ENCODE measurements at places on chromosomes 2 and 18.

DNA sequence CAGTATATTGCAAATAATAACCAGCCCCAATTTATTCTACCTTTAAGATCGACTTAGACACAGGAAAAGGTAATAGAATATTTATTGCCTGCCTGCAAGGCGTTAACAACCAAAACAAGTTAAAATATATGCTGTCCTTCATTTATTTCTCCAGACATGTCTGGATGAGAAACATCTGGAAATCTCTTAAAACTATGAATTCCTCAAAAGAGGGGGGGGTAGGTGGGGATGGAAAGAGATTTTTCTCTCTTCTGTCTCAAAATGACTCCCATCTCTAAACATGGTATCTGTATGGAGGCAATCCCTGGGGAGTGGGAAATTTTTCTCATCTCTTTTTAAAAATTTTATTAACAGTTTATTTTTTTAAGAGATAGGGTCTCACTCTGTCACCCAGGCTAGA lies 113.0 kb downstream of the CDH2 start:
- no peak overlapping the region for H3K4me3 ChIP-seq
- no peaks in the 10 kb centered on the region for H3K27me3 ChIP-seq
- no peak for DNase-seq
- H3K36me3 ChIP-seq = no peaks in the 10 kb centered on the region
- H3K27ac ChIP-seq = no peak overlapping the region

DNA sequence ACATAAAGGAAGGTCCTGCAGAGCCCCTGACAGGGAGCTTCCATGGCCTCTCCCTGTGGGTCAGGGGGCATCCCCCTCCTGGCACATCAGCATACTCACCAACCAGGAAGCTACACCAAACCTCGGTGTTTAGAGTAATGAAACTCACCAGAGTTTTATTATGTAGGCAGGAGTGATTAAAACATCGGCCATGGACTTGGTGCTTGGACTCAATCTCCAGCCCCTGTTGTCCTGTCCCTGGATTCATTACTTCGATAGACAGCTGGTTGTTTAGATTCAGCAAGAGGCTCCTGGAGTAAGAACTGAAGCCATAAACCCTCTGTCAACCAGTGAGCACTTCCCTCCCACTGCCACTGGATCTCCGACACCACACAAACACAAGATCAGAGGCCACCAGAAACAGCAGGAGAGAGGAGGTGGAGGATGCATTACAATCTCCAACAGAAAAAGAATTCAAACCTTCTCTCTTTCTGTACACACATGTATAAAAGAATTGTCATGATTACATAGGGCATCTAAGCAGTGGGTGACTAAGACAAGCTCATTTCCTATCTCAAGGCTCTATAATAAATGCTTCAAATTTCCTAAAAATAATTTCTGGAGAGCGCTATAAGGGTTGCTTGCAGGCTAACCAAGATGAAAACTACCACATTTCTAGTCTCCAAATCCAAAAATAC lies 27.2 kb downstream of the TBC1D8 start:
- H3K27me3 ChIP-seq = no peaks in the 10 kb centered on the region
- DNase-seq = no peak
- no peaks in the 10 kb centered on the region for H3K36me3 ChIP-seq
- H3K4me1 ChIP-seq = no peaks in the 10 kb centered on the region
- H3K27ac ChIP-seq = no peak overlapping the region
- H3K4me3 ChIP-seq = no peak overlapping the region

DNA sequence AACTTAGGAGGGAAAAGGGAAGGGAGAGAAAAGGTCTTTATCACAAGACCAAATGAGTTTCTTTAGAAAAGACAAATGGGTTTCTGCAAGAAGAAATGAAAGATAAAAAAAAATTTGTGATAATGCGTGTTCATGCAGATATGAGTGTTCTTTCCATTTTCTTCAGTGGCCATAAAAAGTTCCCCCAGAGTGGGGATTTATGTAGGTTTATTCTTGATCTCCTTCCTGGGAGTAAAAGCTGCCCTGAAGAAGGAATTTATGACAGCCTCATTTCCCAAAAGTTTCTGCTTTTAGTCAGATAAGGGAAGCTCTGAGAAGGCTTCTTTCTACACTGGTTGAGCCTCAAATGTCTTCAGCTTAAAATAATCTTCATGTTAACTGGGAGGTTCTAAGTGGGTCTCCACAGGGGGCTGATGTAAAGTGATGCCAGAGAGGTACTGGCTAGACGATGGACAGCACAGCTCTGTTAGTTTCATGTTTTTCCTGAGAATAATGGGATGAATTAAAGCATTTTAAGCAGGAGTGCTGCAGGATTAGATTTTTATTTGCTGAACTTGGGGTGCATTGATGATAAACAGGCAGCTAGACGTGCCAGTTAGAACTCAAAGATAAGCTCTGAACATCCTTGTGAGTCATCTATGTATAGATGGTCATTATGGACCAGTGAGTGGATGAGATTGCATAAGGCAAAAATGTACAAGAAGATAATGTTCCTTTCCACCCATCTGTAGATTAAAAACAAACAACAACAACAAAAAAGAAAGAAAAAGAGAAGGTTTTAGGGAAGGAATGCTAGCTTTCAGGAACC lies 99.4 kb upstream of the MSH2 start:
- no peak for DNase-seq
- no peaks in the 10 kb centered on the region for H3K27me3 ChIP-seq
- no peak overlapping the region for H3K27ac ChIP-seq
- peaks cover 7% of the 10 kb centered on the region for H3K4me1 ChIP-seq
- no peak overlapping the region for H3K4me3 ChIP-seq

GRCh38 chr2:159228081-159228581 lies 58.4 kb downstream of the WDSUB1 start:
- peaks cover 1% of the 10 kb centered on the region for H3K36me3 ChIP-seq
- H3K4me3 ChIP-seq = no peak overlapping the region
- no peaks in the 10 kb centered on the region for H3K4me1 ChIP-seq
- H3K27me3 ChIP-seq = no peaks in the 10 kb centered on the region
- H3K27ac ChIP-seq = no peak overlapping the region

GRCh38 chr2:199382091-199382490 lies 75.6 kb downstream of the SATB2 start:
- no peak for DNase-seq
- H3K4me1 ChIP-seq = no peaks in the 10 kb centered on the region
- no peaks in the 10 kb centered on the region for H3K27me3 ChIP-seq

DNA sequence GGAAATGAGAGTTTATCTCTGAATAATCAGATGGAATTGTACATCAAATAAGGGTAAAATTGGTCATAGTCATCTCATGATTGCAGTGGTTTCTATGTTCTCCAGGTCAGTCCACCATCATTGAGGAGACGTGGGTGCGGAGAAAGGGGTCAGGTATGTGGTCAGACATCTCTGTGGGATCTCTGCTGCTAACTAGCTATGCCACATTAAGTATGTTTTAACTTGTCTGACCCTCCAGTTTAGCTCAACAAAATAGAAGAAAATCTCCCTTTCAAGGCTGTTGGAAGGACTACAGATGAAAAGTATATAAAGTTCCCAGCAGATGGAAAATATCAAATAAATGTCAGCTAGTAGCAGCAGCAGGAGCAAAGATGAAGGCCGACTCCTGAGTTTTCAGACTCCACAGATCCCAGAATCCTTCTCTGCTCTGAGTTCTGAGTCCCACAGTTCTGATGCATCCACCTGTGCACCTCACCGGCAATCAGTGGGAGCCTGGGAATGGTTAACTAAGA lies 106.6 kb upstream of the CYP1B1 start:
- no peak overlapping the region for H3K27ac ChIP-seq
- no peak for DNase-seq
- H3K4me3 ChIP-seq = no peak overlapping the region
- no peaks in the 10 kb centered on the region for H3K27me3 ChIP-seq

GRCh38 chr2:59986511-59986910 lies 566.9 kb downstream of the BCL11A start:
- H3K36me3 ChIP-seq = no peaks in the 10 kb centered on the region
- no peak overlapping the region for H3K27ac ChIP-seq
- H3K4me1 ChIP-seq = no peaks in the 10 kb centered on the region
- H3K4me3 ChIP-seq = no peak overlapping the region
- DNase-seq = no peak
- H3K27me3 ChIP-seq = no peaks in the 10 kb centered on the region

DNA sequence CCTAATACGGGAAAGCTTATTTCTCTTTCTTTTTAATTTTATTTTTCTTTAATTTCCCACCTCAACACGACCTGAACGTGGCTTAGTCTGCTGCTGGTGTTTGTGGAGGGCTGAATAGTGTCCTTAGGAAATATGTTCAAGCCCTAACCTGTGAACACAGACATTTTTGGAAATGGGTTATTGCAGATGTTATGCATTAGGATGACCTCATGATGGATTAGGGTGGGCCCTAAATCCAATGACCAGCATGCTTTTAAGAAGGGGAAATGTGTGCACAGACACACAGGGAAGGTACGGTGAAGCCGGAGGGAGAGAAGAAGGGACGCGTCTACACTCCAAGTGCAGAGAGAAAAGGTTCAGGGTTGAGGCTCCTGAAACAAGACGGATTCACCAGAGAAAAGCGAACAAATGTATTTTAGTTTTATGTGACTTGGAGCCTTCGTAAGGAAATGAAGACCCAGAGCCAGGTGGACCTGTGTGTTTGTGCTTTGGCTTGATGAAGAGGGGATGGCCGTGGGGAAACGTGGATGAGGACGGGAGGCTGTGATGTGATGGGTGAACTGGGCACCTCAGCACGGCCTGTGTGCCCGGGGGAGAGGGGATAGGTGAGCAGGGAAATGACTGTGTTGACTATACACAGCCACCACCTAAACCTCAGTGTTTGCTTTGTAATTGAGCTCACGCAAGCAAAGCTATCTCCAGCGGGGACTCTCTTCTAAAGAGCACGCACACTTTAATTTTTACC lies 37.5 kb downstream of the RTP5 start:
- H3K36me3 ChIP-seq = peaks cover 6% of the 10 kb centered on the region
- H3K4me3 ChIP-seq = no peak overlapping the region
- no peaks in the 10 kb centered on the region for H3K4me1 ChIP-seq
- no peak overlapping the region for H3K27ac ChIP-seq

GRCh38 chr2:226155093-226155875 lies 644.3 kb downstream of the IRS1 start:
- no peak overlapping the region for H3K4me3 ChIP-seq
- no peaks in the 10 kb centered on the region for H3K27me3 ChIP-seq
- no peaks in the 10 kb centered on the region for H3K4me1 ChIP-seq
- no peaks in the 10 kb centered on the region for H3K36me3 ChIP-seq
- no peak overlapping the region for H3K27ac ChIP-seq
- no peak for DNase-seq

DNA sequence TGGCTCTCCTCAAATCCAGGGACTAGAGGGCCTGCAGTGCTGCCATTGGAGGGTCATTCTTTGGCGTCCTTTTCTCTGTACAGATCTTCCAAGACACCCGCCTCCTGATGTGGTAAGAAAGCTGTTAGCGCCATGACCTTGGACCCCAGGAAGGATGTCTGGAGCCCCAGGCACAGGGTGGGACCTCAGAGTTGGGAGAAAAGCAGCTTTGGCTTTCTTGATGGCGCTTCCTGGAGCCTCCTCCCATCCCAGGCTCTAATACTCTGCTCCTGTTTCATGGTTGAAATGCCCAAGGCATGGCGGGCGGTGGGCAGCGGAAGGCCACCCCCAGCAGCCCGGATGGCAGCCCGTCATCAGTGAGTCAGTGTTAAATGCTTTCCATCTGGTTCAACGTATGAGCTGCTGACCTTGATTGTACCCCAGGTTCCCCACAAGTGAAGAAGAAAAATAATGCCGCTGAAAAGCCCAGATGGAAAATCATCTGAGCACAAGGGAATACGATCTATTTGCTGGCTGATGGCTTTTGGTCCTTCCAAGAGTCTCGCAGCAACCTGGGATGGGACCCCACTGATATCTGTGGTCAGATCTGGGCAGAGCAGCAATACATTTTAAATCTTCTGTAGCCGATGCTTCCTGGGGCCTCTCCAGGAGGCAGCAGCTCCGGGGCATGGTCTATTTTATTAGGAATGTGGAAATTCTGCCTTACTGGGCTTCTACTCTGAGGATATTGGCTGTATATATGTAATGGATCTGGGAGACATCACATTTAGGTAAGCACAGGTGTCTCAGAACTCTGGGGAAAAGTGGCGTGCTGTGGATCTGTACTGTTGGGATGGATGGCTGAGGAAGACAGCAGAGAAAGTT lies 15.1 kb downstream of the ACKR3 start:
- no peaks in the 10 kb centered on the region for H3K4me1 ChIP-seq
- no peak for DNase-seq
- no peak overlapping the region for H3K4me3 ChIP-seq
- no peaks in the 10 kb centered on the region for H3K27me3 ChIP-seq

- H3K4me1 ChIP-seq = no peaks in the 10 kb centered on the region
- H3K27me3 ChIP-seq = no peaks in the 10 kb centered on the region
- H3K27ac ChIP-seq = no peak overlapping the region
- DNase-seq = no peak
- no peak overlapping the region for H3K4me3 ChIP-seq
These were observed 87.0 kb upstream of the KCNH7 start for GRCh38 chr2:162925595-162925994.

GRCh38 chr18:31102941-31103340 lies 720 bp upstream of the DSC2 start:
- no peak overlapping the region for H3K27ac ChIP-seq
- no peaks in the 10 kb centered on the region for H3K27me3 ChIP-seq
- no peak overlapping the region for H3K4me3 ChIP-seq
- H3K4me1 ChIP-seq = no peaks in the 10 kb centered on the region

- no peak for DNase-seq
- no peak overlapping the region for H3K27ac ChIP-seq
- H3K4me3 ChIP-seq = no peak overlapping the region
These were observed 325.9 kb downstream of the SLC8A1 start for GRCh38 chr2:40126006-40126405.

DNA sequence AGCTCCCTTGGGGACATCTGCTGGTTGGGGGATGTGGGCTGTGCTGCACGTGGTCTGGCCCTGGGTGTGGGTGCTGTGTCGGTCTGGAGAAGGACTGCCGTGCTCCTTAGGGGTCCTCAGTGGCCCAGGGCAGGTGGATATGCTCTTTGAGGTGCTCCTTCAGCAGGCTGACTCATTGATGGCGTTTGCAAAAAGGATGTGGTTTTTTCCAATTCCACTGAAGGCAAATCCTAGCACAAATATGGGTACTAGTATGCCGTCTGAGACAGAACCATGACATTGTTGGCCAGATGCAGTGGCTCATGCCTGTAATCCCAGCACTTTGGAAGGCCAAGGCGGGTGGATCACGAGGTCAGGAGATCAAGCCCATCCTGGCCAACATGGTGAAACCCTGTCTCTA lies 3.3 kb downstream of the PPP1R7 start:
- peaks cover 13% of the 10 kb centered on the region for H3K4me1 ChIP-seq
- peaks cover 11% of the 10 kb centered on the region for H3K36me3 ChIP-seq
- no peaks in the 10 kb centered on the region for H3K27me3 ChIP-seq
- DNase-seq = no peak

- H3K36me3 ChIP-seq = no peaks in the 10 kb centered on the region
- DNase-seq = no peak
- H3K27me3 ChIP-seq = no peaks in the 10 kb centered on the region
- no peak overlapping the region for H3K27ac ChIP-seq
- H3K4me3 ChIP-seq = no peak overlapping the region
- no peaks in the 10 kb centered on the region for H3K4me1 ChIP-seq
These were observed 775.4 kb upstream of the ID2 start for GRCh38 chr2:7906431-7906830.

- no peak overlapping the region for H3K4me3 ChIP-seq
- H3K27ac ChIP-seq = no peak overlapping the region
- H3K27me3 ChIP-seq = no peaks in the 10 kb centered on the region
- no peak for DNase-seq
- H3K36me3 ChIP-seq = no peaks in the 10 kb centered on the region
These were observed 68.6 kb downstream of the SMIM21 start for GRCh38 chr18:75358928-75359327.

- no peaks in the 10 kb centered on the region for H3K27me3 ChIP-seq
- H3K4me3 ChIP-seq = no peak overlapping the region
- H3K36me3 ChIP-seq = no peaks in the 10 kb centered on the region
- no peaks in the 10 kb centered on the region for H3K4me1 ChIP-seq
- no peak for DNase-seq
These were observed 44.1 kb downstream of the GATA6 start for GRCh38 chr18:22213333-22213973.

Measured in effector memory CD4-positive, alpha-beta T cell (primary cell).